ENCODE measurements at places on chromosomes 11 and 22.

GRCh38 chr22:19819911-19820879, 34.5 kb downstream of the GNB1L start:
- no peak for DNase-seq

GRCh38 chr22:21975273-21975672, 7.3 kb downstream of the TOP3B start:
- no peak for DNase-seq

DNA sequence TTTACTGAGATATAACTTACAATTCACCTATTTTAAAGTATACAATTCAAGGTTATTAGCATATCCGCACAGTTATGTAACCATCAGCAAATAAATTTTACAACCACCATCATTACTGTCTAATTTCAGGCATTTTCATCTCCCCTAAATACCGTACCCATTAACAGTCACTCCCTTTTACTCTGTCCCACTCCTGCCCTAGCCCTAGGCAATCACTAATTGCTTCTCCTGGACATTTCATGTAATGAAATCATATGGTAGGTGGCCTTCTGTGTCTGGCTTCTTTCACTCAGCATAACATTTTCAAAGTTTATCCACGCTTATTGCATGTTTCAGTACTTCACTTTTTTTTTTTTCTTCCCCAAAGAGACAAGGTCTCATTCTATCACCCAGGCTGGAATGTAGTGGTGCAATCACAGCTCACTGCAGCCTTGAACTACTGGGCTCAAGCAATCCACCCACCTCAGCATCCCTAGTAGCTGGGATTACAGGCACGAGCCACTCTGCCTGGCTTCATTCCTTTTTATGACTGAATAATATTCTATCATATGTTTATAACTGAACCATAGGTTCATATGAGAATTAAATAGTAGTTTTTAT, 61.4 kb upstream of the CHRM4 start:
- DNase-seq: no peak

GRCh38 chr11:17171343-17171742, 36.4 kb downstream of the PIK3C2A start:
- DNase-seq: no peak

GRCh38 chr11:25536289-25536688, 795.6 kb upstream of the ANO3 start:
- no peak for DNase-seq

DNA sequence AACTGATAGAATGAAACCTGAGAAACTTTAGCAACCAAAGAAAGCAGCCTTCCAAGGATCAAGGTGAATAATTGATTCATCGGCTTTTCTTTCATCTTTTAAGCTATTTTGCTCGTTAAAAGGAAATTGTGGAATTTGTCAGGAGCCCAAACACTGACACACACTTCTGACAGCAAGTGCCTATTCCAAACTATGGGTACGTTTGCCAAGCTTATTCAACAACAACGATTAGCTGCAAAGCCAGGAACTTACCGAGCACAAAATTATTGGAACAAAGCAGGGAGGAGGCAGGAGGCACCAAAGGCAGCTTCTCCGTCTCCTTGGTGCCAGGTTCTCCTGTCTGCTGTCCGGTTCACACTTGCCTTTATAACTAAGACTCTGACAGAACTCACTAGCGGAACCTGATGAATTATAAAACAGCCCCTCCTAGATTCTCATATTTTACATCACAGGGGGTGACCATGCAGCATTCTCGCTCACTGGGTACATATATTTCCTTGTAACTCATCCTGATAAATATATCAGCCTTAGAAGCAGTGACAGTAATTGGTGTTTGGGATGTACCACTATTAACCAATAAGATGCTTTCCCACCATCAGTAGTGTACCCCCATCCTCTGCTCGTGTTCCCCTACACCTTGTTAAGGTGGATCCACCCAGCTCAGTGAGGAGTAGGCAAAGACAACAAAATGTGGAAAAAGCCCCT, 395.9 kb upstream of the CCDC90B start:
- DNase-seq: no peak

- DNase-seq: no peak
Observed at GRCh38 chr11:27214713-27215112, 148.3 kb downstream of the CCDC34 start.

GRCh38 chr11:115996125-115996807, 492.1 kb upstream of the CADM1 start:
- DNase-seq: no peak

DNA sequence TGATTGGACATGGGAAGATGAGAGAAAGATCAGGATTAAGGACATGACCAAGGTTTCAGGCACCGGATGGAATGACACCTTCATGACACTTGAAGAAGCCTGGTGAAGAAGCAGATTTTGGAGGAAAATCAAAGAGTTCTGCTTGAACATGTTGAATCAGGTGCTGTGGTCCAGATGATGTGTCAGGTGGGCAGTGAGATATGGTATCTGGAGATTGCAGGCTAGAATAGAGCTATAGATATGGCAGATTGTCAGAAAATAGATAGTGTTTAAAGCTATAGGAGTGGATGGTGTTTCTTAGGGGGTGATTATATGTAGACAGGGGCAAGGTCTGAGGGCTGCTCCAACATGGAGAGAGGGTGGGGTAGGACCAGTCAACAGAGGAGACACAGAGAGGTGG, 40.2 kb downstream of the PANX1 start:
- no peak for DNase-seq

DNA sequence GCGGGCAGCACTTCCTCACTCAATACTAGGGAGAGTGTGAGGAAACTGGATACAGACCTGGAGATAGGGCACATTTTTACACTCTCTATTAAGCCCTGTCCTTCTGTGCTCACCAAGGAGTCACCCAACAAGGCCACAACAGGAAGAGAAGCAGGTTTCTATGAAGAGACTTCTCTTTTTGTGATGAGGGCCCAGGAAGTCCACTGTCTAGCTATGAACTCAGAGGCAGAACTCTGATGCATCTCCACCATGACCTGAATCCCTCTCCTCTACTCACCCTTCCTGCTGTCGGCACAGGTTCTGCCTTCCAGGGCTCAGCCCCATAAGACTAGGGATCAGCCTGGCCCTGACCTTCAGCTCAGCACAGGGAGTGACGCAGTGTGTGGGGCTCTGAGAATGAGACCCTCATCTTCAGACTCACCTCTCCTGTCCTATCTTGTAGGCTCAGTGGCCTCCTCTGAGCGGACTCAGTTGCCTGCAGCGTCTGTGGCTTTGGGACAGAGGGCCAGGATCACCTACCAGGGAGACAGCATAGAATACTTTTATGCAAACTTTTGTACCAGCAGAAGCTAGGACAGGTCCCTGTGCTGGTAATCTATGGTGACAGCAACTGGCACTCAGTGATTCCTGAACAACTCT, 49.3 kb upstream of the IGLL5 start:
- no peak for DNase-seq

GRCh38 chr11:67780056-67780455, 105.6 kb upstream of the ALDH3B2 start:
- no peak for DNase-seq

GRCh38 chr11:75868990-75869389, 54.0 kb downstream of the UVRAG start:
- no peak for DNase-seq

GRCh38 chr11:66595245-66595904, 2.4 kb downstream of the CCS start:
- peak; percentile 67 for DNase-seq

DNA sequence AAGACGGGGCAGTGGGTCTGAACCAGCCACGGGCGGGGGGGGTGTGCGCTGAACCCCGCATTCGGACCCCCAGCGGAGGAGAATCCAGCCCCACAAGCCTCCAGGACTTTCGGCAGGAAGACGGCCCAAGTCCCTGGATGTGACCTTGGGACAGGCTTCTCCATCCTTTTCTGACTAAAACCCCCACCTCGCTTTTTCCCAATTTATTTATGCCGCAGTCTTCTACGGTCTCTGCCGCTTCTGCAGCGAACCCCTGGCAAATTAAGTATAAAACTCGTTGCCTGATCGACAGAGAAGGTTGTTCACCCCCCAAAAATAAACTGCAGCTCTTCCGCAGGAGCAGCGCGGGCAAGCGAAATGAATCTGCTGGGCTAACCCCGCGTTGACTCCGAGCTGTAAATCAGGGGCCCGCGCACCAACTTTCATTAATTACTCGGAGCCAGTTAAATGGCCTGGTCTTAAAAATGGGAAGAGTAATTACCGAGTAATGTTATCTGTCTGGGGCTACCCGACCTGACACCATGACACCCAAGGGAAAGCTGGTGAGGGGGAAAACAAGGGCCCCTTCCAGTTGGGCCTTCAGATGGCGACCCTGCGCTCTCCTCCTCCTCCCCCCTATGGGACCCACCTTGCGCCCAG, 6.6 kb downstream of the WT1 start:
- DNase-seq: no peak

GRCh38 chr11:8233691-8234424, 29.8 kb downstream of the LMO1 start:
- no peak for DNase-seq

- no peak for DNase-seq
Observed at GRCh38 chr11:62725646-62726045, 1.6 kb downstream of the HNRNPUL2 start.

DNA sequence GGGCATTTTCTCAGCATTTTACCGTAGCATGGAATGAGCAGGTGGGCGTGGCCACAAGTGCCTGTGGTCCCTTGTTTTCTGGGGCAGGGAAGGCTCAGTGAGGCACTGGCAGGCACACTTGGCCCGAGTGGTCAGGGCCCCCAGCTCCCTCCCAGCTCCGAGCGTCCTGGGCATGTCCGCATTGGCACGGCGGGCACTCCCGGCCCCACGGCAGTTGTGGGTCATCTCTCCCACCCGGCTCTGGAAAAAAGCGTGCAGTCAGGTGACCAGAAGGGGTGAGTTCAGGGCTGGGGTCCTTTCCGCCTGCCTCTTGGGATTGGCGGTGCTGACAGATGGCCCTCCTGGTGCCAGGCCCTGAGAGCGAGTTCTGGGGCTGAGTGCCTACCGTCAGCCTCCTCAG, 55.8 kb downstream of the GRAMD4 start:
- DNase-seq: no peak

DNA sequence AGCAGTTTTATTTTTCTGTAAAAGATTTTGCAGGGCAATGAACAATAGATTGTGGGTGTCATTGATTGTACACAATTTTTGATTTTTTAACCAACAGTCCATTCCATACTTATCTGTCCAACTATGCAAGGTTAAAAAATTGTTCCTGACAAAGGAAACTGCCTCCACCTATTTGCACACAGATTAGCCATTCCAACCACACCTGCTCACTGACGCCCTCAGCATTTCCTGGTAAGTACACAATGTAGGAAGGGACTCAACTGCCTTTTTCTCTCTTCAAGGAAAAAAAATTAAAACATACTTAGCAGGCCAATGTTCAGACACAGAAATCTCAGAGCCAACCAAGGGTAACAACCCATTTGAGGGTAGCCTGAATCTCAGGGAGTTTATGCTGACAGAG, 4.3 kb upstream of the FUT4 start:
- DNase-seq: no peak

DNA sequence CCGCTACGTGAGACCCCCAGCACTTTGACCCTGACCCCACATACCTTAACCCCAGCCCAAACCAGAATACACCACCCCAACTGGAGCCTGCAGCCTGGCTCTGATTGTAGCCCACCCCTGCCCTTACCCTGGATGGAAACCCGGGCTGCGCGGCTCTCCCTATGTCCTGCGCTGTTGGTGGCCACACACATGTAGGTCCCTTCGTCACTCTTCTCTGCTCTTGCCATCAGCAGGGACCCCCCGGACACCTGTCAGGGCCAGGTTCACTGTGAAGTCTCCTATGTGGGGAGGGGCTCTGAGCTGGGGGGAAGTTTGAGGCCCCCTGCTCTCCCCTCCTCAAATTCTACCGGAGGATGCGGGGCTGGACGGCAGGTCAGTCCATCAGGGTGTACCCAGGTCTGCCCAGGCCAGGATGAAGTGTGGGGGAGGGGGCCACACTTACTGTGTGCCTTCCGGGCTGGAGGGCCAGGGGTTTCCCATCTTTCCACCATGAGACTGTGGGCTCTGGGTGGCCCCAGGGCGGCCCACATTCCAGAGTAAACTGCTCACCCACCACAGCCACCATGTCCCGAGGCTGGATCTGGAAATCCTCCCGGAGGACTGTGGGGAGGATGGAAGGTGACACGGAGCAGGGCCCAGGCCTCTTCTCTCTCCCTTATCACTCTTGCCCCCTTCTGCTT, 1.5 kb downstream of the ROBO4 start:
- no peak for DNase-seq

DNA sequence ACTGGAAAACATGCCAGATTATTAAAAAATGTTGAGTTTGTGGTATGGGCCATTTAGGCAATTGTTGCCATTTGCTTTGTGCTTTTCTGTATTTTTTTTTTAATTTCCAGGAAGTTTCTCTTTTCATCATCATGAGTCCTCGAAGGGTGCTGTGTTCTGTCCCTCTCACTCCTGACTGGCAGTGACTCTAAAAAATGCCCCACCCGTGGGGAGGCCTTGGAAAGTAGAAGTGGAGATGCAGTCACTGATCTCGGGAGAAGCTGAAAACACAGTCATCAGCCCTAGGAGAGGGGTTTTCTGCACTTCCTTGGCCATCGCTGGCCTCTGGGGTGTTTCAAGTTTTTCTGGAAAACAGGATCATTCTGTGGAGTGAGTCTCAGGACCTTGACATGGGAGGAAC, 98.5 kb upstream of the GRK3 start:
- no peak for DNase-seq

- peak; percentile 80 for DNase-seq
Observed at GRCh38 chr11:134331354-134332188, at the start of gene GLB1L2. Gene GLB1L2 (plus strand): TSS chr11:134331988. CDS start chr11:134332062, 74 bp downstream.

DNA sequence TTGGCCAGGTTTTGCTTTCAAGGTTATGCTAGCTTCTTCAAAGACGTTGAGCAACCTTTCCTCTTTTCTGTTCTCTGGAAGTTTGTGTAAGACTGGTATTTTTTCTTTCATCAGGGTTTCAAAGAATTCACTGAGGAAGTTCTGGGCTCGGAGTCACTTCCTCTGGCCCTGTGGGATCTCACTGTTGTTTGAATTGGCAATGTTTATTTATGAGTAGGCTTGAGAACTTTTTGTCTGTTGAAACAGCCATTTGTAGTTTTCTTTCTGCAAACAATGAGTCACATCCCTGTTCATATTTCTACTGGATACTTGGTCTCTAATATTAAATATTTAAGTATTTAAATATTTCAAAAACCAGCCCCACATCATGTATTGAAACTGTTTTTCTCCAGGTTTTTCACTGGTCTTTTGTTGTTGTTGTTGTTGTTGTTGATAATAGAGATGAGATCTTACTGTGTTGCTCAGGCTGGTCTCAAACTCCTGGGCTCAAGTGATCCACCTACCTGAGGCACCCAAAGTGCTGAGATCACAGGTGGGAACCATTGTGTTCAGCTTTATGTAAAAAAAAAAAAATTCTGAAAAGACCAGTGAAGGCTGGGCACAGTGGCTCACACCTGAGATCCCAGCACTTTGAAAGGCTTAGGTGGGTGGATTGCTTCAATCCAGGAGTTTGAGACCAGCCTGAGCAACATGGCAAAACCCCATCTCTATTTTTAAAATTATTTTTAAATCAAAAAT, 26.9 kb downstream of the SUSD2 start:
- DNase-seq: no peak
